ENCODE measurements at places on chromosomes 13 and 19.

- no peak for DNase-seq
Observed at GRCh38 chr13:112120031-112120373, 53.1 kb downstream of the SOX1 start.

- DNase-seq = no peak
Observed at GRCh38 chr19:36043952-36044351, 10.1 kb downstream of the THAP8 start.

GRCh38 chr13:48266701-48267639 is 34.0 kb downstream of the ITM2B start:
- no peak for DNase-seq

GRCh38 chr13:34993470-34993869 is 51.4 kb downstream of the NBEA start:
- no peak for DNase-seq

DNA sequence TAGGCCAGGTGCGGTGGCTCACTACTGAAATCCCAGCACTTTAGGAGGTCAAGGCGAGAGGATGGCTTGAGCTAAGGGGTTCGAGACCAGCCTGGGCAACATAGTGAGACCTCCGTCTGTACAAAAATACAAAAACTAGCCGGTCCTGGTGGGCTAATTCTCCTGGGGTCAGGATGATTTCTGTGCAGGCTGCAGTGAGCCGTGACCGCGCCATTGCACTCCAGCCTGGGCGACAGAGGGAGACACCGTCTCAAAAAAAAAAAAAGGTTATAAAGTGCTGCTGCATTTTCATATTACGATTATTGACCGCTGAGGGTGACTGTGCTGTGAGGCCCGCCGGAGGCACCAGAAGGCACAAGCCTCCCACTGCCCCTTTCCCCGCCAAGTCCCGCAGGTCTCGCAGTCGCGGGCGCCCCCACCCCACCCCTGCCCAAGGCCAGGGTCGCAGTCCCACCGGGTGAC is 477 bp upstream of the PLEKHF1 start:
- DNase-seq = no peak

DNA sequence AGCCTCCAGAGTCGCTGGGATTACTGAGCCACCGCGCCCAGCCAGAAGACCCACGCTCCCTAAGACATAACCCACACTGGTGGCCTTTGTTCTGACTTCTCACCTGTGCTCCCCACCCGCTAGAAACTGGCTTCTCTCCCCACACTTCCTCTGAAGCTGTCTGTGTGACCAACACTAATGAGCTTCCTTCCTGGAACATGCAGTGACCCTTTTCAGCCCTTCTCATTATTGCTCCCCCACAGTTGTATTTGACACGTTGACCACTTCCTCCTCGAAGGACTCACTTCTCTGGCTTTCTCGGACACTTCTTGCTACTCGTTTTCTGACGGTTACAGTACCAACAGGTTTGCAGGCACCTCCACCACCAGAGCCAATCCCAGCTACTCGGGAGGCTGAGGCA is 10.9 kb downstream of the NCR1 start:
- no peak for DNase-seq

DNA sequence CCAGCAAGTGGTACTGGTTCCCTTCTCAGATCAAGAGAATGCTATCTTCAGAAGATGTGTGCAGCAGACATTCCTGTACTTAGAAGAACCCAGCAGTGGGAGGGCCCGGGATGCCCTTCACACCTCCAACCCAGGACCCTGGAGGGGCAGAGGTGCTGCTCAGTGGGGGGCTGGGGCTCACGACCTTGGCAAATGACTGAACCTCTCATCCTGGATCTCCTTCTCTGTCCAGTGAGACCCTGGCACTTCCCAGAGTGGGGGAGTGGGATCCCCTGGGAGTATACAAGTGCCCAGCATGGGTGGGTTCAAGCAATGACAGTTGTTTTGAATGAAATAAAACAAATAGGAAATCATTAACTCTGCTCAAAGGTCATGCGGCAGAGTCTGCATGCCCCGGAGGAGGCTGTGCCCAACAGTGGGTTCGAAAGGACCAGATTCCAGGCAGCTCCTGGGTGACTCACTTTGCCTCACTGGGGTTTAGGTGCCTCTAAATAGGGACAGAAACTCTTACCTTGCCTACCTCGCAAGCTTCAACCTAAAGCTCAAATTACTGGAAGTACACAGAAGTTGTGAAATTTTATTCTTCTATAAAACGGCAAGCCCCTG is 26.9 kb downstream of the GGACT start:
- DNase-seq = no peak

DNA sequence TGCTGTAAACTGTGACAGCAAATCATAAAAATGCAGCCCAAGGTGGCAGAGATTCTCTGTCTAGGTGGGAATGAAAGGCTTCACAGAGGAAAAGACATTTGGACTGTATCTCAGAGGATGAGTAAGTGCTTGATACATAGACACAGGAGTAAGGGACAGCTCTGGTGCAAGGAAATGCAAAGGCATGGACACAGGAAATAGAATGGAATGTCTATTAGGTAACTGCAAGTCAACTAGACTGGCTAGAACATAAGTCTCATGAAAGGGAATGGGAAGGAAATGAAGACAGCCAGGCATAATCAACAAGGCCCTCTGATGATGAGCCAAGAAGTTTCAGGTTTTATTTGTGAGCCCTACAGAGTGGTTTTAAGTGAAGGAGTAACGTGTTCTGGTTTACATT is 321.7 kb downstream of the SUCLA2 start:
- no peak for DNase-seq

GRCh38 chr13:73952648-73953047 is 181.6 kb downstream of the KLF12 start:
- no peak for DNase-seq

- no peak for DNase-seq
Observed at GRCh38 chr13:36431204-36432105, 840 bp upstream of the CCNA1 start.

- no peak for DNase-seq
Observed at GRCh38 chr13:20118268-20119140, 42.3 kb downstream of the GJA3 start.

GRCh38 chr19:8515317-8515716 is 1.4 kb upstream of the ZNF414 start:
- DNase-seq = no peak

DNA sequence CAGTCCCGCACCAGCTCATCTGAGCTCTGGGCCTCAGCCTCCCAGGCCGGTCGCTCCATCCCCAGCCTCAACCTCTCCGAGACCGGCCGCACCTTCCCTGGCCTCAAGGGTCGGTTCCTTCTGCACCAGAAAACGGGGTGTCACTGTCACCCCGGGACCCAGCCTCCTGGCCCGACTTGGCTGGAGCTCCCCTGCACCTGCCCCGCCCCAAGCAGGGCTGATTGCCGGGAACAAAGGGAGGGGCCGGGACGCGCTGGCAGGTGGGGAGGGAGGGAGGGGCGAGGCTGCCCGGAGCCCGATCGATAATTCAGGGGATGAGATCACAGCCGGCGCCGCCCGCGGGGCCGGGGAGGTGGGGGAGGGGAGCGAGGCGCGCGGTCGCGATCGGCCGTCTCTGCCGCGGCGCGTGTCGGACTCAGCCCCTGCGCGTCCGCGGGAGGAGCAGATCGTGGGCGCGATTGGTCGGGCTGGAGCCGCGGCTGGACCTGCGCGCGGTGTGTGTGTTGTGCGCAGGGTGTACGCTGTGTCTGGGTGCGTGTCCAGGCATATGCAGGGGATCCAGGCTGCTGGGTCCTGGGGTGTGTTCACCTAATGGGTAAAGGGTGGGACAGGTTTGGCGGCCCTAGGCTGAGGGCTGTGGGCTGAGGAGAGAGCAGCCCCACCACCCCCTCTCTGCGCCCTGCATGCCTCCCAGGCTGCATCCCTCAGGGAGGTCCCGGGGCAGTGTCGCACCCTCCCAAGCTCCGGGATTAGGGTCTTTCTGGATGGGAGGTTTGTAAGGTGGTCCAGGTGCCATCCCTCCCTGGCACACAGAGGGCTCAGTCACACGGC is 1.1 kb upstream of the SHC2 start:
- no peak for DNase-seq

All from memory B cell (primary cell).